Activated T-helper 2 cell treated with anti-CD3 and anti-CD28 coated beads, Interferon-gamma antibody, Interleukin-2, Interleukin-4, amounts not matched to agents 10 μg/mL and 5 μg/mL and 100 μg/mL, durations not matched to agents 14 hours and 24 hours and 36 hours (primary cell): ENCODE measurements at places on chromosomes 1 and 21. TPM values are rescaled to one million over a fixed set of nuclear protein-coding genes. Genes with fewer than 3 reads are reported as not detected.

DNA sequence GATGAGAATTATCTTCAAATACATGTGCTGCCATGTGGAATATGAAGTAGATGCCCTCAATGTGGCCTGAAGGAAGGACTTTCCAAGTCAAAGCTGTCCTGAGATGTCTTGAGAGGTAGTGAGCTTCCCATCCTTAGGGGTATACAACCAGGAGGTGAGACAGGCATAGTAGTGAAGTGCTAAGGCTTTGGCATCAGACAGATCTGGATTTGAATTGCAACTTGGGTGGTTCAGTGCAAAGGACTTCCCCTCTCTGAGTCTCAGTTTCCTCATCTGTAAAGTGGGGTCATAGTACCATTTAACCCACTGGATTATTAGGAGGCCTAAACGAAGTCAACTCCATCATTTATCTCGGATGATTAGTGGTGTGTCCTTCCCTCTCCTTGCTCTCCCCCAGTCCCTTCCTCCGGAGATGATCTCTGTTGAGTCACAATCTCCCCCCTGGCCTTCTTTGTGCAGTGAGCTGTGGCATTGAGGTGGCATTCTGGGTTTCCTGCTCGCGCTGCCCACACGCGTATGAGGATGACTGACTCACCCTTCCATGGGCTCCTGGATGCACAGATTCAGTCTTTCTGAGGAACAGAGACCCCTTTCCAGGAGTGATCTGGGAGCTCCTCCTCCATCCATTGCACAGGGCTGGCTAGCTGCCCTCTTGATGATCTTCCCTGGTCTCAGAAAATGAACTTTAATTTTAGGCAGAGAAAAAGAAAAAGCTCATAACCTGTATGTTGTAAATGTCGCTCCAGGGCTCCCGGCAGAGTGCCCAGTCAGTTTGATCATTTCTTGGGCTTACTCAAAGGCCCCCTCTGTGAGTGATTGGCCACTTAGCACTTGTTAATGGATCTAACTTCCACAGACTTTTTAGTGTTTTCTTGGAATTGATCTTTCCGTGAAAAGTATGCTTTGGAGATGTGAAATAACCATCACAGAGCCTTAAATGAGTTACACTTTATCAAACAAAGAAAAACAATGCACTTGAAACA lies 354.6 kb downstream of the PTPRU start:
- no peaks in the 10 kb centered on the region for H3K27me3 ChIP-seq
- no peaks in the 10 kb centered on the region for H3K36me3 ChIP-seq
- H3K4me3 ChIP-seq, result no peak overlapping the region
- no peak for DNase-seq
- H3K4me1 ChIP-seq, result no peaks in the 10 kb centered on the region
- no peak overlapping the region for H3K27ac ChIP-seq

GRCh38 chr1:59543211-59543668 lies 246.3 kb downstream of the FGGY start:
- no peaks in the 10 kb centered on the region for H3K36me3 ChIP-seq
- no peak overlapping the region for H3K27ac ChIP-seq
- no peak for DNase-seq
- H3K27me3 ChIP-seq, result no peaks in the 10 kb centered on the region

DNA sequence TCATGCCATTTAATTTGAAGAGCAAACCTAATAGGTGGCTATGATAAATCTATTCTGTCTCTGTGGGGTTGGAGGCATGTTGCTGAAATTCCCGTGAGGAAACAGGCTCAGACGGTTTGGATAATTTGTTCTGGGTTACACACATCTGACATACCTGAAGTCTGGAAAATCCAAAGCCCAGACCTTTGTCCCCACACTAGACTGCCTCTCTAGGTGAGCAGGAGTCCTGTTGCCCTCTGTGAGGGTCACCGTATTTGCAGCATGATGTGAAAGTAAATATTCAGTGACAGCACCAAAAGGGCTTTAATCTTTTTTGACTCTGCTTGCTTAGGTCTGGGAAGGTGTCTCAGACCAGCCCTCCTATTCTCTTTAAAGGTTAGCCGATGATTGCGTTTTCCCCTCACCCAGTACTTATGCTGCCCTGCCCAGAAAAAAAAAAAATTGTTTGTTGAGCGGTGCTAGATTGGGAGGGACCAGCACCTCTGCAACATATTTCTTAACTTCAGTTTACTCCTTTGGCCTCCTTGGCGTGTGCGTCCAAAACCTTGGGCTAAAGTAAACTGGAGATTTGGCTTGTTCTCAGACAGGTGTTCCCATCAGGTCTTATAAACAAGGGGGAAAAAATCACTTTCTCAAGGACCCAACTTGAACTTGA lies 67.0 kb downstream of the CACHD1 start:
- H3K27ac ChIP-seq, result no peak overlapping the region
- H3K36me3 ChIP-seq, result no peaks in the 10 kb centered on the region
- H3K4me1 ChIP-seq, result peaks cover 20% of the 10 kb centered on the region

- no peaks in the 10 kb centered on the region for H3K27me3 ChIP-seq
- no peak for DNase-seq
- H3K4me1 ChIP-seq, result peaks cover 60% of the 10 kb centered on the region
These were observed 3.2 kb downstream of the SLC2A1 start for GRCh38 chr1:42955311-42956063.

DNA sequence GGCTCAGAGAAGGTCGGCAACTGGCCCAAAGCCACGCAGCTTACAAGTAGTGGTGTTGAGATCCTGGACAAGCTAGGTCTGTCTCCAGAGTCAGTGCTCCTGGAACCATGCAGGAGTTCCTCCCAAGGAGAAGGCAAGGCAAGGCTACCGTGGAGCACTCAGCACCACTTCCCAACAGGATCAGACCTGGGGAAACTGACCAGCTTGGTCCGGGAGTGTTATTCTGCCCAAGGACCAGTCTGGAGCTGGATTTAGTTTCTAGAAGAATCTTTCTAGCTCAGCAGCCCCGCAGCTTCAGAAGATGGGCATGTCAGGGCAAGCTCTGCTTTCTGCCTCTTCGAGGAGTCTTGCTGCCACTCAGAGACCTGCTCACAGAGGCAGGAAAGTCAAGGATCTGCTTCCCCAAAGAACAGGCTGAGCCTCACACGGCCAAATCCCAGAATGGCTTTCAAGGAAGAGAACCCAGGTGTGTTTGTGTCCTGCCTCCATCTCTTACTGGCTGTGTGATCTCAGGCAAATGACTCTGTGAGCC lies 302.8 kb downstream of the MATN1 start:
- peak; percentile 1 for DNase-seq
- no peaks in the 10 kb centered on the region for H3K4me1 ChIP-seq
- H3K27me3 ChIP-seq, result no peaks in the 10 kb centered on the region
- no peak overlapping the region for H3K27ac ChIP-seq
- H3K36me3 ChIP-seq, result no peaks in the 10 kb centered on the region

GRCh38 chr1:209454340-209454994 lies 129.0 kb upstream of the CAMK1G start:
- DNase-seq, result no peak
- H3K27ac ChIP-seq, result no peak overlapping the region
- H3K4me1 ChIP-seq, result peaks cover 4% of the 10 kb centered on the region
- no peaks in the 10 kb centered on the region for H3K36me3 ChIP-seq
- no peak overlapping the region for H3K4me3 ChIP-seq

- no peak overlapping the region for H3K27ac ChIP-seq
- peak overlapping the region; percentile 46 for H3K4me3 ChIP-seq
- peaks cover 6% of the 10 kb centered on the region for H3K4me1 ChIP-seq
These were observed 120.8 kb upstream of the RRP15 start for GRCh38 chr1:218164111-218164929.

DNA sequence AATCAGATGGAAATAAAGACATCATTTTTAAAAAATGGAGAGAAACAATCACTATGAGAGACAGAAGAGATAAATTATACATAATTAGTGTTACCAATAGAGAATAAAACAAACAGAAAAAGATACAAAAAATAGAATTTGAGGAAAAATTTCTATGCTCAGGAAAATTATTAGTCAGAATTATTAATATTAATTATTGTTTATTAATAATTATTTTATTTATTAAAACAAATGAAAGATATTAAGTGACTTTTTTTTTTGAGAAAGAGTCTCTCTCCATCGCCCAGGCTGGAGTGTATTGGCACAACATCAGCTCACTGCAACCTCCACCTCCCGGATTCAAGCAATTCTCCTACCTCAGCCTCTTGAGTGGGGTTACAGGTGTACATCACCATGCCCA lies 299.8 kb upstream of the NR5A2 start:
- no peaks in the 10 kb centered on the region for H3K36me3 ChIP-seq
- peaks cover 4% of the 10 kb centered on the region for H3K4me1 ChIP-seq
- peaks cover 3% of the 10 kb centered on the region for H3K27me3 ChIP-seq
- no peak overlapping the region for H3K4me3 ChIP-seq
- H3K27ac ChIP-seq, result no peak overlapping the region
- no peak for DNase-seq

GRCh38 chr1:155569988-155570592 lies 7.5 kb upstream of the ASH1L start:
- no peak overlapping the region for H3K4me3 ChIP-seq
- peaks cover 31% of the 10 kb centered on the region for H3K36me3 ChIP-seq
- H3K27me3 ChIP-seq, result no peaks in the 10 kb centered on the region
- H3K27ac ChIP-seq, result no peak overlapping the region
- H3K4me1 ChIP-seq, result peaks cover 7% of the 10 kb centered on the region

- no peak overlapping the region for H3K27ac ChIP-seq
- no peak for DNase-seq
- H3K36me3 ChIP-seq, result no peaks in the 10 kb centered on the region
- H3K27me3 ChIP-seq, result no peaks in the 10 kb centered on the region
- H3K4me1 ChIP-seq, result no peaks in the 10 kb centered on the region
These were observed 479.9 kb upstream of the ZP4 start for GRCh38 chr1:238370599-238370998.

DNA sequence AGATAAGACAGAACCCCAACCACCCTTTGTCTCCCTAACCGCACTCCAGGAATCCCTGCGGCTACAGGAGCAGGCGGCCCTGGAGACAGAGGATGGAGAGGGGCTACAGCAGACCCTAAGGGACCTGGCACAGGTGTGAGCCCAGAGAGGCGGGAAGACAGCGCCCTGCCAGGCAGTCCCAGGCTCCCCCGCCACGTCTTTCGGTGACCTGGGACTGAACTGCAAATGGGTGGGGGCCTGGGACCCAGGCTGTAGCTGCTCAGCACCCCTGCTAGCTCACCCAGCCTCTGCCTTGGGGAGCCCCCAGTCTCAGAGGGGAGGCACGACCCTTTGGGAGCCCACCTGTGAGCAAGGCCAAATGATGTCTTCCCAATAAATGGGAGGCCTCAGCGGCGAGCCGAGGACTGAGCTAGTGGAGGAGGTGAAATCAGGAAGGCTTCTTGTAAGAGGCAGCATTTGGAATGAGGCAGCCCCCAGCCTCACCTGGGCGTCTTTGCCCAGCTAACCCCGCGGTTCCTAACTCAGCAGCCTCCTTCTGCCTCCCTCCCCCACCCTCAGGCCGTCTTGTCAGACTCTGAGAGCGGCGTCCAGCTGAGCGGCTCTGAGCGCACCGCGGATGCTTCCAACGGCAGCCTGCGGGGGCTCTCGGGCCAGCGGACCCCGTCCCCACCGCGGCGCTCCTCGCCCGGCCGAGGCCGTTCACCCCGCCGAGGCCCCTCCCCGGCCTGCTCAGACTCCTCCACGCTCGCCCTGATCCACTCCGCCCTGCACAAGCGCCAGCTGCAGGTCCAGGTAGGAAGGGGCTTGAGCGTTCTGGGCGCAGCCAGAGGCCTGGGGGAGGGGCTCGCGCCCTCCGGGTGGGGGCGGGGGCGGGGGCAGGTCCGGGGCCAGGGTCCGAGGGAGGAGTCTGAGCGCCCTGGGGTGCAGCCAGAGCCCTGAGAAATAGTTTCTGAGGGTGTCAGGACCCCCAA lies 16.9 kb downstream of the CROCC start:
- DNase-seq, result no peak
- H3K4me1 ChIP-seq, result no peaks in the 10 kb centered on the region
- no peaks in the 10 kb centered on the region for H3K27me3 ChIP-seq
- H3K4me3 ChIP-seq, result no peak overlapping the region
- no peak overlapping the region for H3K27ac ChIP-seq

DNA sequence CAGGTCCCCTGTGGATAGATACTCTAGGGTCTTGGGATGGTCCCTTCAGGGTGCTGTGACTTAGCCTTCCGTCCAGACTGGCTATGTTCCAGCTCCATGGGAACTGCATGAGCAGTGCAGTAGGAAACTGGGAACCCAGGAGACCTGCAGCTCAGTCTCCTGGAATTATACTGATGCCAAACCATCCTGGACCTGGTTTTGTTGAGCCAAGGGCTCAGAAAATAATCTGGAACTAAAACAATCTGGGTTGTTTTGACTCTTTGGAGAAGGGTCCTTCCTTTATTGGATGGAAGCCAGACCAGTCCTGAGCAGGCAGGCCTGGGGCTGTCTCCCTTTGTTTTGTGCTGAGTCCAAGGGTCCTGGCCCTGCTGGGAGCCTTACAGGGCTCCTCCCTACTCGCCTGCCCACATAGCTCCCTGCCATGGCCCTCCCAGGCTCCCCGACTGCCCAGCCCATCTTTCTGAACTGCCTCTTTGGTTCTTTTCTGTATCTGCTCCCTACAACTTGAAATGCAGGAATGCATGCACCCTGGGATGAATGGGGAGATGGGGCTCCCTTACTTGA lies 1.2 kb downstream of the IPO13 start:
- peaks cover 30% of the 10 kb centered on the region for H3K4me1 ChIP-seq
- H3K27me3 ChIP-seq, result no peaks in the 10 kb centered on the region
- H3K27ac ChIP-seq, result peak overlapping the region; percentile 29

DNA sequence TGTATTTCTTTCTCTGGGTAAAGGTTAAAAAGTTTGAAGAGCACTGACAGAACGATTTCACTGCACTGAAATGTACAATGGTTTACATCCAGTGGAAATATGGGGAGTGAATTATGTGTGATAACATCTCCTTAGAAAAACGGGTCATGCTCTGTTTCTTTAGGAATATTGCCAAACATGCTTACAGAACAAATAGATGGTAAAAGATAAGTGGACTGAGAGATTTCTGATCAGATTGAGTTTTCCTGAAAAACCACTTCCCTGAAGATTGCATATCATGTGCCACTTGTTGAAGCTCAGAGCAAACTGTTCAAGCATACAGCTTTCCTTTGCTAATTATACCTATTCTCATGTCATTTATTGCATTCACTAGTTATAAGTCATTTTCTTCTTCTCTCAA lies 29.9 kb upstream of the DISP1 start:
- H3K27ac ChIP-seq, result no peak overlapping the region
- DNase-seq, result no peak
- H3K4me1 ChIP-seq, result peaks cover 7% of the 10 kb centered on the region
- no peaks in the 10 kb centered on the region for H3K36me3 ChIP-seq
- no peak overlapping the region for H3K4me3 ChIP-seq

DNA sequence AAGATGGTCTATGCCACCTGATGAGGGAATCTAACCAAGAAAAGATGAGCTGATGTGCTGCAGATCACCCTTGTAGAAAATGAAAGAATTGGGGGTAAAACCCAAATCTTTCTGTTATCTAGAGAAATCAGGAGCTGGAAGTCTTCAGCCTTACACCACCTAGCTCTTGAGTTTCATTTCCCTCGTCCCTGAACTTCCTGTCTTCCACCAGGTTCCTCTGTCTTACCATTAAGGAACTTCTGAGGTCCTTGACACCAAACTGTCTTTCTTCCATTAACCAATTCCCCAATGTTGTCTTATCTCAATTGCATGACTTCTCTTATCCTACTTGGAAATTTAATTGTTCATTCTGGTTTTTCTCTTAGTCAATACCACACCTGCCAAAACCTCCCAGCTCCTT lies 31.5 kb downstream of the LPAR3 start:
- no peak overlapping the region for H3K4me3 ChIP-seq
- H3K4me1 ChIP-seq, result peaks cover 43% of the 10 kb centered on the region
- H3K27ac ChIP-seq, result no peak overlapping the region
- H3K36me3 ChIP-seq, result no peaks in the 10 kb centered on the region
- no peak for DNase-seq

- no peaks in the 10 kb centered on the region for H3K27me3 ChIP-seq
- H3K36me3 ChIP-seq, result no peaks in the 10 kb centered on the region
- DNase-seq, result no peak
- no peak overlapping the region for H3K4me3 ChIP-seq
- H3K4me1 ChIP-seq, result peaks cover 35% of the 10 kb centered on the region
These were observed 102.0 kb downstream of the CYYR1 start for GRCh38 chr21:26471099-26471471.

HHIPL2 gene
- 0.16 and 0.21 TPM in 2 replicates for total RNA-seq

GSTM5 gene
- 0.09 and 0.46 TPM in 2 replicates for total RNA-seq

ACOT7 gene
- 128 and 132 TPM in 2 replicates for total RNA-seq

SPRR1A gene
- not detected in 2 replicates for total RNA-seq
